GM23248 (cell line): ENCODE measurements at places on chromosomes 4 and X. TPM values are rescaled to one million over a fixed set of nuclear protein-coding genes. Genes with fewer than 3 reads are reported as not detected.

Gene EXOC1L
- total RNA-seq: not detected in 2 replicates

Gene GABRE
- total RNA-seq: 20.8 and 30.4 TPM in 2 replicates

Gene ADH1B
- not detected in 2 replicates for total RNA-seq

Gene NDST4
- not detected in 2 replicates for total RNA-seq

Gene TEC
- total RNA-seq: not detected in 2 replicates

Gene RRH
- total RNA-seq: 0.13 TPM in 1 of 2 replicates, not detected in the other

Gene SH3TC1
- 6.5 and 9.9 TPM in 2 replicates for total RNA-seq

Gene PASD1
- total RNA-seq: not detected in 2 replicates

Gene FATE1
- not detected in 2 replicates for total RNA-seq

Gene F9
- not detected in 2 replicates for total RNA-seq

Gene CENPI
- total RNA-seq: 9.6 and 11.8 TPM in 2 replicates

Gene CXCR3
- total RNA-seq: not detected in 2 replicates

Gene PORCN
- total RNA-seq: 15.4 and 32.2 TPM in 2 replicates

Gene FRG2
- total RNA-seq: not detected in 2 replicates

GRCh38 chr4:129747756-129748155 is 651.8 kb downstream of the C4orf33 start:
- no peaks in the 10 kb centered on the region for H3K4me1 ChIP-seq
- no peaks in the 10 kb centered on the region for H3K36me3 ChIP-seq
- H3K4me3 ChIP-seq: no peak overlapping the region

DNA sequence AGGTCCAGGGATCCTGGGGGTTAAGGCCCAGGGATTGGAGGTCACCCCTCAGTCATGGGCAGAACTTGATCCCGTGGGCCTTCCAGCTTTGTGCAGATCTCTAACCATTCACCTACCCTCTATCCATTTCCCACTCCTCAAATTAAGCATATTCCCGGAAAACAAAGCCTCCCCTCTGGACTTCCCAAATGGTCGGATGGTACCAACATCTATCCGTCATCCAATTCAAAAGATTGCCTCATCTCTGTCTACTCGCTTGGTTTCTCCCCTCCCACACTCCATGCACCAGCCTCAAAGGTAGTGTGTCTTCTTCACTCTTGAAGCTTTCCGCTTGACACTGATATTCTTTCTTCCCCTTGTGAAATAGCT is 473 bp upstream of the BCLAF3 start:
- DNase-seq: no peak
- H3K36me3 ChIP-seq: no peaks in the 10 kb centered on the region
- H3K27ac ChIP-seq: no peak overlapping the region
- no peaks in the 10 kb centered on the region for H3K4me1 ChIP-seq
- H3K4me3 ChIP-seq: peak overlapping the region; percentile 67
- H3K27me3 ChIP-seq: no peaks in the 10 kb centered on the region

GRCh38 chr4:1116838-1117237 is 3.5 kb upstream of the RNF212 start:
- no peaks in the 10 kb centered on the region; the same call in 1 of the 2 replicates for H3K36me3 ChIP-seq
- H3K4me1 ChIP-seq: no peaks in the 10 kb centered on the region
- 0 out of 2 replicates have a peak, but pooled peaks cover 7% of the 10 kb centered on the region for H3K27me3 ChIP-seq
- peak; percentile 36 for DNase-seq
- H3K4me3 ChIP-seq: no peak overlapping the region
- no peak overlapping the region for H3K27ac ChIP-seq

DNA sequence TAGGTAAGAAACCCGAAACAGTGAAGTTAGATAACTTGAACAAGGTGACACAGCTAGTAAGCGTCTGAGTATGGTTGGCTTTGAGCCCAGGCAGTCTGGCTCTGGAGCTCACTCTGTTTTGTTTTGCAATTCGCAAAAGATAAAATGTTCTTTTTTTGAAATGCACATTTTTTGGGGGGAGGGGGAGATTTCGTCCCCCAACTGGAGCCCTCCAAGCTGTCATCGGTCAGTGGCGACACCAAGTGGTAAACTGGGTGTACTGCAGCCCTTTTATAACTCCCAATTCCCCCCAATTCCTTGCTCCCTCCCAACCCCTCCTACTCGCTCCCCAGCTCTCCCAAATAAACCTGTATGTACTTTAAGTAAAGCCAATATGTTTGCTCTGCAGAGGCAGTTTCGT is 2.8 kb upstream of the CLCN5 start:
- peak; percentile 35 for DNase-seq
- no peaks in the 10 kb centered on the region for H3K36me3 ChIP-seq
- 0 out of 2 replicates have a peak, but pooled peaks cover 8% of the 10 kb centered on the region for H3K4me1 ChIP-seq
- no peaks in the 10 kb centered on the region for H3K27me3 ChIP-seq
- H3K4me3 ChIP-seq: no peak overlapping the region

DNA sequence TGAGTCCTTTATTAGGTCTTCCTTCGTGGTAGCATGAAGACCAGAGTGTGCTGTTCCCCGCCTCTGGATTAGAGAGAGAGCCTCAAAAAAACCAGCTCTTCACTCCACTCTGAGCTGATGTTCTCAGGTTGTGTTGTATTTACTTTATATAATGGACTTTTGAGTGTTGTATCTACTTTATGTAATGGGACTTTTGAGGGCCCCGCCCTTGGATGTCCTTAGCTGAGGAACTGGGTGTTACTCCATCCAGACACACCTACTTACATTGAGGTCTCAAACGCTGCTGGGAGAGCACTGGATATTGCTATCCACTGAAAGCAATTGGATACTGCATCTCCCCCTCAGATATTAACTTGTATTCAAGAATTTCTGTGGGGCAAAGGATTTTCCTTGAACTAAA is 28.2 kb downstream of the ATP8A1 start:
- H3K4me1 ChIP-seq: no peaks in the 10 kb centered on the region
- no peaks in the 10 kb centered on the region for H3K36me3 ChIP-seq
- no peak for DNase-seq
- no peak overlapping the region for H3K27ac ChIP-seq
- H3K27me3 ChIP-seq: no peaks in the 10 kb centered on the region

- H3K27ac ChIP-seq: no peak overlapping the region
- H3K36me3 ChIP-seq: no peaks in the 10 kb centered on the region
- peak; percentile 32 for DNase-seq
- H3K27me3 ChIP-seq: no peaks in the 10 kb centered on the region
These were observed 115.7 kb downstream of the NDST4 start for GRCh38 chr4:114997576-114998247.

DNA sequence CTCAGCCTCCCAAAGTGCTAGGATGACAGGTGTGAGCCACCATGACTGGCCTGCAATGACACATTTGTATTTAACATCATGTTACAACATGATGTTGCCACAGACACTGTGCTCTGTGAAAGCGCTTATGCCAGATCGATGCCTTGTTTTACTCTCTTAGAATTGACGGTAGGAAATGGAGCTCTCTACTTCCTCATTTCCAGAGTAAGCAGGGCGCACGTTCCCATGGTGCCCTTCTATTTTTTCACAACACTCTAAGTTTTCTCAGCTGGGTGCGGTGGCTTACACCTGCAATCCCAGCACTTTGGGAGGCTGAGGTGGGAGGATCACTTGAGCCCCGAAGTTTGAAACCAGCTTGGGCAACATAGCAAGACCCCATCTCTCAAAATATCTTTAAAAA is 60.7 kb upstream of the DHRSX start:
- no peaks in the 10 kb centered on the region for H3K36me3 ChIP-seq
- no peaks in the 10 kb centered on the region for H3K4me1 ChIP-seq
- H3K27ac ChIP-seq: no peak overlapping the region

DNA sequence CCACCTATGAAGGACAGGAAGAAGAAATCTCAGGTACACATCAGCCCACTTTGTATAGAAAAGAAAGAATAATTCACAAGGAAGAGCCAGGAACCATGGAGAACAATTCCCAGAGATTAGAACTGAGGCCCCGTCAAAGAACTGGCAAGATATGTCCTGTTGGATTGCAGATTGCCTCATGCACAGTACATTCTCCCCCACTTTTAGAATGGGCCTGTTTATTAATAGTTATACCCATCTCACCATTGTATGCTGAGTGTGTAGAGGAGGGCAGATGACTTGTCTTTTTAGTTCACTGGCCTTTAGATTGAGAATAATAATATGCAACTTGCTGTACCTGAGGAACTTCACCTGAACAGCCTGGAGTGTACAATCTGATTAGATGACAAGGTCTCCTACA is 315.6 kb upstream of the HAND2 start:
- H3K27me3 ChIP-seq: no peaks in the 10 kb centered on the region; the same call in 1 of the 2 replicates
- no peaks in the 10 kb centered on the region for H3K36me3 ChIP-seq
- DNase-seq: no peak

DNA sequence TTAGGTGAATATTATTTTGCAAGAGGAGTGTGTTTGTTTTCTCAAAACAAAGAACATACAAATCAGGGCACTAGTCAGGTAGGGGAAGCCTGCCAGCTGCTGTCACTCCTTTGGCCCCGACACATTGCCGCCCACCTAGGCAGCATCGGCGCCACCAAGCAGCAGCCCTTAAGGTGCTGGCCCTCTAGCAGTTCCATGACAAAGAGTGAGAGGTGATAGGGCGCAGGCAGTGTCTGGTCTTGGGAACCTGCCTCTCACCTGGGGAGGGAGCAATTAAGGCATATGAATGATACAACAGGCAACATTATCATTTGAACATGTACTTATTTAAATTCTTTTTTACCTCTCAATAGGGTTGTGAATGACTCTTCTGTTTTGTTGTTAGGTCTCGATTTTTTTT is 135.1 kb downstream of the PLS3 start:
- no peak overlapping the region for H3K27ac ChIP-seq
- no peaks in the 10 kb centered on the region for H3K36me3 ChIP-seq
- H3K27me3 ChIP-seq: no peaks in the 10 kb centered on the region

DNA sequence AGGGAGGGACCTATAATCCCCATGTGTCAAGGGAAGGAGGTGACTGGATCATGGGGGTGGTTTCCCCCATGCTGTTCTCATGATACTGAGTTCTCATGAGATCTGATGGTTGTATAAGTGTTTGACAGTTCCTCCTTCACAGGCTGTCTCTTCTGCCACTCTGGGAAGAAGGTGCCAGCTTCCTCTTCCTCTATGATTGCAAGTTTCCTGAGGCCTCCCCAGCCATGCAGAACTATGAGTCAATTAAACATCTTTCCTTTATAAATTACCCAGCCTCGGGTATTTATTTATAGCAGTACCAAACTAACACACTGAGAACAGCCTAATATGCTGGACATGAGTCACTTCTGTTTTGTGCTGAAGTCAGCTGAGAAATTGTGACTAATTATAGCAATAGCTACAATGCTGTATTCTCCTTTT is 656.9 kb upstream of the CPEB2 start:
- no peak overlapping the region for H3K4me3 ChIP-seq
- H3K36me3 ChIP-seq: no peaks in the 10 kb centered on the region
- H3K27ac ChIP-seq: no peak overlapping the region
- H3K27me3 ChIP-seq: peaks cover 15% of the 10 kb centered on the region; the same call in 1 of the 2 replicates

GRCh38 chrX:133681421-133681820 is 266.1 kb upstream of the GPC4 start:
- H3K4me1 ChIP-seq: no peaks in the 10 kb centered on the region
- H3K27me3 ChIP-seq: no peaks in the 10 kb centered on the region
- no peak overlapping the region for H3K4me3 ChIP-seq
- H3K27ac ChIP-seq: no peak overlapping the region
- DNase-seq: no peak

DNA sequence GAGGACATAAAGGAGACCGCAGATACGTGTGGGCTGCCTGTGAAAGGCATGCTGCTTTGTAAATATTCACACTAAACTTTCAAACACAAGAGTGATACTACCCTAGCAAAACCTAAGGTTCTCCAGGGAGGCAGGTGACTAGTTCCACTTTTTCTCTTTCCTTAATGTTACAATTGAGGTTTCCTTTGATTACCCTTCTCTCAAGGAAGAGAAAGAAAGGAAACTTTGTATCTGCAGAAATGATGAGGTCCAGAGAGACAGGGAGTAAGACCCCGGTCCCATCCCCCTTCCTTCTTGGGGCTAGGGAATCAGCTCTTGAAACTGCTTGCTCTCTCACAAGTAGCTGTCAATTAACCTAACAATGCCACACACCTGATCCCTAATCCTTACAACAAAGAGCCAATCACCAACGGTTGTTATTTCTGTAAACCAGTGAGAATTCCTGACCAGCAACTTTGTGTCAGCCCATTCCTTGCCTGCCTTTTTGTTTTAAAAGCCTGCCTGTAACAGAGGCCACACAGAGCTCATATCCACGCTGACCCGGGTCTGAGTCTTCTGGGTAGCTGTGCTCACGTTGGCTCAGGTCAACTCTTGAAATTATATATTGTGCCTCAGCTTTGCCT is 754.8 kb upstream of the FRG1 start:
- H3K4me3 ChIP-seq: no peak overlapping the region
- H3K36me3 ChIP-seq: no peaks in the 10 kb centered on the region
- no peaks in the 10 kb centered on the region for H3K27me3 ChIP-seq
- H3K27ac ChIP-seq: no peak overlapping the region

DNA sequence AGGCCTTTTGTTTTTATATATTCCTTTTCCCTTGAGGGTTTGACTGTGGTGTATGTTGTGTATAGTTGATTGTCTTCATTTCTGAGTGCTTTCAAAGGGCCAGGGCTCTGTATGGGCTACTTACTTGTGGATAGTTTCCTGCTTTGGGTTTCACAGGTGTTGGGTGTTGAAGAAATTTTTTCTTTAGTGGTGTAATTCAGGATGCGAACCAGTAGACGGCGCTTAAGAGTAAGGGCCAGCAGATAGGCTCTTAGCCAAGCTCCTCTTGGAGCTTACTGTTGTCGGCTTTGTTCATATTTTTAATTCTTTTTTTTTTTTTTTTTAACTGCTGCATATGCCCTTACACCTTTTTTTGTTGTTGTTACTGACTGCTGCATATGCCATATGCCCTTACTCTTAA is 276.3 kb upstream of the GALNT7 start:
- no peaks in the 10 kb centered on the region for H3K4me1 ChIP-seq
- no peaks in the 10 kb centered on the region for H3K36me3 ChIP-seq
- peaks cover 8% of the 10 kb centered on the region; the same call in 1 of the 2 replicates for H3K27me3 ChIP-seq
- H3K4me3 ChIP-seq: no peak overlapping the region
- DNase-seq: peak; percentile 25

DNA sequence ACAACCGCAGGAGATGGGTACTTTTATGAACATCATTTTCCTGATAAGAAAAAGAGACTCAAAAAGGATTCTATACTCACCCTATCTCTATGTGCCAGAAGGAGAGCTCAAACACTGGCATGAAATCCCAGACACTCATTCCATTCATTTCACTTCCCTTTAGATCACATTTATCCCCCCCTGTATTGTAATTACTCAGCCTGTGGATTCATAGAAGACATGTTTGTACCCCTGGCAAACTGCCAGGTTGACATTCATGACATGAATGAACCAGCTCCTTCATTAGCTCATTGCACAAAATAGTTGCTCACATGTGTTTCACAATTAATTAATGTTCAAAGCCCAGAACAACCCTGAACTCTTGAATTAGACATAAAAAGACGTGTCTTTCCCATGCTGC is 4.9 kb downstream of the SMR3A start:
- H3K36me3 ChIP-seq: no peaks in the 10 kb centered on the region
- no peak overlapping the region for H3K4me3 ChIP-seq
- H3K27ac ChIP-seq: no peak overlapping the region

DNA sequence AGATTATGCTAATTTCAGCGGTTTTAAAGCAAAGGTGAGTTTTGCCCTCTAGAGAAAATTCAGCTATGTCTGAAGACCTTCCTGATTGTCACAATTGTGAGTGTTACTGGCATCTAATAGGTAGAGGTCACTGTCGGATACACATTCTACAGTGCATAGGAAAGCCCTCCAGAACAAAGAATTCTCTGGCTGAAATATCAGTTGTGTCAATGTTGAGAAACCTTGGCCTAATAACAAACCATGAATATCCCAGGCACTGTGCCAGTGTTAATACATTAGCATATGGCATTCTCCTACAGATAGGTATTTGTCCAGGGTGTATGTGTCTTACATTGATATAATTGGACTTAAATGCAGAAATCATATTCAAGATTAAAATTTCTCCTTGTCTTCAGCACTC is 294.3 kb downstream of the FSTL5 start:
- H3K4me1 ChIP-seq: no peaks in the 10 kb centered on the region
- H3K27ac ChIP-seq: no peak overlapping the region
- H3K27me3 ChIP-seq: no peaks in the 10 kb centered on the region
- no peaks in the 10 kb centered on the region for H3K36me3 ChIP-seq
- DNase-seq: no peak
